T-helper 1 cell (primary cell): ENCODE measurements at places on chromosomes 4 and X.

GRCh38 chr4:105113800-105114199 is 32.9 kb upstream of the TET2 start:
- no peak for DNase-seq

DNA sequence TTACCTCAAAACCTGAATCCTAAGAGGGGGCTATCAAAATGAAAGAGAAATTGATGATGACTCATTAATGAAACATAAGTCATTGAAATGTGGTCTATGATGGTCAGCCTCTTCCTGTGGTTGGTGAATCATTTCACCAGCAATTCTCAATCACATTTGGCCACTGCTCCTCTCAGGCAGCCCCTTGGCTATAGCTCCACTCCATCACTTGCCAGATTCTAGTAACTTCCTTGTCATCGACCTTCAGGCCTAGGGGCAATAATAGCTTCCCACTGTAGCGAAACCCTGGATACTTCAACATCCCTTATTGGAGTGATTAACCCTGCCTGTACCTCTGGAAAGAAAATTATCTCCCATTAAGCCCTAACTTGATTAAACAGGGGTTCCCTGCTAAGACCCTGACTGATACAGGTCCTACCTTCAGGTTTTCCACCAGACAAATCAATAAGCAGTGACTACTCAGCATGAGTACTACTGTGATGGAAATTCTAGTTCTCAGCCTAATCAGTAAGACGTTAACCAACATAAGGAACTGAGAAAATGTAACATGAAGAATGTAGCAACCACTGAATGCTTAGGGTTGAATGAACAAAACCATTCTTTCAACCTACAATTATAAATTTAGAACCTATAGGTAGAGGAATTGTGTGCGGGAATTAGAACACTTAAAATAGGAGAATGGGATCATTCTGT is 30.4 kb downstream of the ADH7 start:
- DNase-seq, result peak; percentile 54

GRCh38 chrX:72117636-72118210 is 14.0 kb downstream of the RTL5 start:
- no peak for DNase-seq

DNA sequence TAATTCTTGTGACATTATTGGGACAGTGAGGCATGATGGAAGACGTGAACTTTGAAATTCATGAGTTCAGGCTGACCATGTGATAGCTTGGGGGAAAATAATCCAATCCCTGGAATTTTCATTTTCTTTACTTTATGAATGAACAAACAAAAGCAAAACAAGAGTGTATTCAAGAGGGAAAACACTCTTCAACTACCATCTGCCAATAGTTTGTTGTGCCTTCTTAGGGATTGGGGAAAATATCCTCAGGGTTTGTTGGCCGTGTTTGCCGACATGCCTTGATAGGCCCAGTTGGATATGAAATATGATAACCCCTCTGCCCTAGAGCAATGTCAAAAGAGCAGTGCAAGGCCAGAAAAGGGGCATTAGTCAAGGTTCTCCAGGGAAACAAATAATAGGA is 80.8 kb upstream of the CLNK start:
- no peak for DNase-seq

- no peak for DNase-seq
Measured at GRCh38 chrX:118773782-118774181, 46.4 kb downstream of the IL13RA1 start.
